ENCODE measurements at places on chromosomes 7 and 10. TPM values are rescaled to one million over a fixed set of nuclear protein-coding genes. Genes with fewer than 3 reads are reported as not detected.

- no peak for DNase-seq
Observed at GRCh38 chr7:3787717-3788264, 486.7 kb downstream of the SDK1 start.

GRCh38 chr10:85008488-85009184 lies 680.2 kb downstream of the CCSER2 start:
- no peak for DNase-seq

GRCh38 chr10:13412894-13413293 lies 64.8 kb upstream of the SEPHS1 start:
- DNase-seq = no peak

Gene ACSL5
- 11.7 TPM for total RNA-seq

Gene BAG3
- 75.7 TPM for total RNA-seq

DNA sequence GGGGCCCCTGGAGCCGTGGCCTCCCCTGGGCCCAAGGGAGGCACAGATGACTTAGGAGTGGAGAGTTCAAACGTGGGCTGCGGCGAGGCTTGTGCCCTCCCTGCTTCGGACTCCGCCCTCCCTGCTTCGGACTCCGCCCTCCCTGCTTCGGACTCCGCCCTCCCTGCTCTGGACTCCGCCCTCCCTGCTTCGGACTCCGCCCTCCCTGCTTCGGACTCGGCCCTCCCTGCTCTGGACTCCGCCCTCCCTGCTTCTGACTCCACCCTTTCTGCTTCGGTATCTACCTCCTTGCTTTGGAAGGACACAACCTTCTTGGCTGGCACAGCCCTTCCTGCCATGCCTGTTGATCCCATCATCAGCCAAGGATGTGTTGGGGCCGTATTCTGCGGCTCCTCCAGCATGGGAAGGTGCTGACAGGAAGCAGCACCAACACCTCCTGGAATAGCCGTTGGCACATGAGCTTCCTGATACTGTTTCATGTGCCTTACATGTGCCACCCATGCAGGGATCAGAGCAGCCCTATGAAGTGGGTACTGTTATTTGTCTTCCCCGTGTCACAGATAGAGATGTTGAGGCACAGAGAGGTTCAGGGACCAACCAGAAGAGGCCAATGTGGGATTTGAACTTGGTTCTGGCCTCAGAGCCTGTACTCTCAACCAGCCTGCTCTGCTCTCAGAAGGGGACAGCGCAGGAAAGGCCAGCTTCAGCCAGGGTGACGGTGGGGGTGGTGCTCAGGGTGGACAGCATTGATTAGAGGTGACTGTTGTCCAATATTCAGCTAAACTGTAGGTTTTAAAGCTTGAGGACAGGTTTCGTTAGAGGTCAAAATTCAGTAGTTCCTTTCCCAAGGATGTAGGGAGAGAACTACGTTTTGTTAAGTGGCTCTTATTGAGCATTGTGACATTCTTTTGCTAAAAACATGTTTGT lies 114.5 kb downstream of the NKX6-2 start:
- no peak for DNase-seq

Gene EBLN1
- total RNA-seq = not detected

- no peak for DNase-seq
Observed at GRCh38 chr7:78542541-78542940, 744.0 kb downstream of the PHTF2 start.

DNA sequence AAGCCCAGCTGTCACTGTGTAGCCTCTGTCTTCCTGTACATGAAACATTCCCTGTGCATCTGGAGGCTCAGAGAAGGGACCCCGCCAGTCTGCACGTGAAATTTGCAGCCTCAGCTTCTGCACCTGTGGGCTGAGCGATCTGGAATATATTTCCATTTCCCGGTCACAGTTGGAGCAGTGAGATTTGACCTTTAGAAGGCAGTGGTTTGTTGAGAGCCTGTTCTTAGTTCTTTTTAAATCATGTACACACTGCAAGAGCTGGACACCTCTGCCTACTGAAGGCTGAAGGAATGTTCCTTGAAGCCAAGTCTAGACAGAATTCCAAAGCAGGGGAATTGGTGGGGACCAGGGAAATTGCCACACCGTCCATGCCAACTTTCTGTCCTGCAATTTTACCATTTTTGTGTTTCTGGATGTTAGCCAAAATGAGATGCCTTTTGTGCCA lies 706.6 kb downstream of the INHBA start:
- no peak for DNase-seq

GRCh38 chr7:153322991-153323390 lies 563.4 kb downstream of the ACTR3B start:
- DNase-seq = no peak

DNA sequence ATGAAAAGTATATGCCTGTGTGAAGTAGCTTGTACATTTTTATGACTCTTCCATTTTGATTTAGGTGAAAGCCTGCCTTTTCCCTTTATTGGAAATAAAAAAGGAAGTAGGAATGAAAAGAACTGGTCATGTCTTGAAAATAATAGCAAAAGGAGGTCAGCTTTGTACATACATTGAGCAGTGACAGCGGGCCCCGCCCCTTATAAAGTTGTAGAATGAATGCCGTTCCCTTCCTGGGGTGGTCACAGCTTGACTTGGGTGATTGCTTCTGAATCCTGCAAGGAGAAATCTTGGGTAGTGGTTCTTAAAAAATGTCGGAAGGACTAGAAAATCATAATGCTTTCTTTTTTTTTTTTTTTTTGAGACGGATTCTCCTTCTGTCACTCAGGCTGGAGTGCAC lies 31.7 kb downstream of the CAMK1D start:
- DNase-seq = no peak

DNA sequence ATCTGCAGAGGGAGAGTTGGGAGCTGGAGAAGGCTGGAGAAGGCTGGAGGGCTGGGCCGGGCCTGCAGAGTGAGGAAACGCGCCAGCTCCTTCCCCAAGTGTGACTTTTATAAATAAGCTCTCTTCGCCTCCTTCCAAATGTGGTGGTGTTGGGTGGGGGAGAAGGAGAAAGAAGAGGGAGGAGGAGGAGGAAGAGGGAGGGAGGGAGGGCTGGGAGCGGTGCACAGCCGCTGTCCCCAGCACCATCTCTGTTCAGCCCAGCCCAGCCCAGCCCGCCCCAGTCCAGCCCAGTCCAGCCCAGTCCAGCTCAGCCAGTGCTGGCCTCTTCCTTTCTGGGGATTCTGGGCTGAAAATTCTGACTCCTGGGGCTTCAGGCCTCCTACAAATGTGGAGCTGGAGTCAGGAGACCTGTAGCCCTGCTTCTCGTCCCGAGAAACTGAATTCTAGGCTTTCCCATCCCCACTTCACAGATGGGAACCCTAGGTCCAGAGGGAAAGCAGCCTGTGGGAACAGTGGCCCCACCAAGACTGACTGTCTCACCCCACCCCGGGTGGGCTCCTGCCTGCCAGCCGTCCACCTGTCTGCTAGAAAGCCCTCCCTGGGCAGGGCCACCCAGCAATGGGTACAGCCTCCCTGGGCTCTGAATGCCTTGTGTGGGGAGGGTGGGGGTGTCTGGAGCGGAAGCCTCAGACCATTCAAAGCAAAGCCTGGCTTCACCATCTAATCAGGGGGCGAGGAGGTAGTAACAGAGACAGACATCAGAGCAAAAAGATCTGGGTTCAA lies 2.3 kb downstream of the STX1A start:
- DNase-seq = no peak

DNA sequence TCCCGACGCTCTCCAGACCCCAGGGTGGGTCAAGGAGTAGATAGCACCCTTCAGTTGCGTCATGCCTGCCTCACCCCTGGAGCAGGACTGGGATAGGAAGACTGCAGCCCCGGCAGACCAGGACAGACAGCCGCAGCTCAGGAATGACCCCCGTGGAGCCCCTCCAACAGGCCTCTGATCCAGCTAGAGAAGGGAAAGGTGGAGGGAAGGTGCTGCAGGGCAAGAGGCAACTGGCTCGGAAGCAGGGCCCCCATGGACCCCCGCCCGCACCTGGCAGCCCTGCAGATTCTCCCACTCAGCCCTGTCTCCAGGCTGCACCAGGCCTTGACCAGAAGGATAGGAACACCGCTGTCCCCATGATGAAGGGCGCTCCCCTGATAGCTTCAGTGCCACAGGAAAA lies 7.7 kb downstream of the KCNH2 start:
- no peak for DNase-seq

GRCh38 chr7:115116773-115117715 lies 195.2 kb downstream of the MDFIC start:
- no peak for DNase-seq

DNA sequence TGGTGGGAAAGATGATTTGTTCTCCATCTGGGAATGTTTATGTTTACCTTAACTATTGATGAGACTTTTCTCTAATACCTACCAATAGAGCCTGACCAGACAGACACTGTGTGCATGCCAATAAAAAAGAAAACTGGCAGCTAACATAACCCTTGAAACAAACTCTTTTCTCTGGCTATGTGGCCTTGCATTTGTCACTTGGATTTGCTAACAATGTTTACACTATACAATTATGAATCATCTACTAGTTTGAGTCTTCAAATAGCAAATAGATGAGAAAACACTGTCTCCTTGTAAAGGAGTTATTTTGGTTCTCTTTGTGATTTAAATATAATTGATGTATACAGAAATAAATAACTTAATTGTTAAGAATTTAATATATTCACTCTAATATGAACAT lies 273.1 kb downstream of the SEMA3D start:
- DNase-seq = no peak

GRCh38 chr10:117299435-117299834 lies 58.5 kb downstream of the SLC18A2 start:
- no peak for DNase-seq

DNA sequence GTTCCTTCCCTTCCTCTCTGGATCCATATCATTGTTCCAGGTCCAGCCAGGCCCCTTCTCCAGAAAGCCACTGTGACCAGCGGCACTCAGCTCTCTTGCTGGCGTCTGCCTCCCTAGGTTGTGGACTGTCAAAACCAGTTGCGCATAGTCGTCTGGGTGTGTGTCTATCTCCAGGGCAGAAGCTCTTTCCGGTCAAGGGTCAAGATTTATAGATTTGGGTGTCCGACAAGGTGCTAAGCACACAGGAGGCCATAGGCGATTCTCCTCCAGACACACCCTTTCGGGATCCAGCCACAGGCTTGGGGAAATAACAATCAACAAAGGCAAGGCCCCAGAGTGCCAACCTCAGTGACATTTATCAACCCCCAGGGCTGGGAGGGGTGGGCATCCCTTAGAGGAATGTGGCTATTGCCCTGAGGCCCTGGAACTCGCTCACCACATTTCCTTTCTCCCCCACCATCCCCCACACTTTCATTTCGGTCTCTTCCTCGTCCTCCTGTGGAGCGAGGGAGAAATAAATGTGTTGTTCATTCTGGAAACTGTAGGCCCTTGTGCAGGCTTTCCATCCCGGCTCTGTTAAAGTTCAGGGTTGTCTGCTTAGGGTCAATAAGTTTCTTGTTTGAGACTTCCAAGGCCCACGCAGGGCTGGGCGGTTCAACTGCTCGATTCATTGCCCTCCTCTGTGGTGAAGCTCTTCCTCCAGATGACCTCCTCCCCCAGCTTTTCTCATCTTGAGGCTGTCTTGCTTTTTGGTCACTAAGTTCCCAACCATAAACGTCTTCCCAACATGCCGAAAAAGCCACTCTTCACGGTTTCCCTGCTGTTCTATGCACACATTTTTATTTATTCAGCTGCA lies 57.9 kb downstream of the AFAP1L2 start:
- no peak for DNase-seq

- no peak for DNase-seq
Observed at GRCh38 chr10:89301232-89301631, 614 bp upstream of the IFIT2 start.

GRCh38 chr7:157769526-157770215 lies 432.9 kb downstream of the DNAJB6 start:
- DNase-seq = no peak

GRCh38 chr7:33757563-33758165 lies 147.7 kb upstream of the BMPER start:
- peak; percentile 14 for DNase-seq

GRCh38 chr10:131857156-131858117 lies 43.4 kb upstream of the PPP2R2D start:
- DNase-seq = no peak

Gene IDI2
- not detected for total RNA-seq

- no peak for DNase-seq
Observed at GRCh38 chr7:101857358-101857811, 40.0 kb downstream of the CUX1 start.

GRCh38 chr7:1999278-1999984 lies 233.3 kb downstream of the MAD1L1 start:
- DNase-seq = no peak
